CD14-positive monocyte (primary cell): ENCODE measurements at places on chromosomes 16 and 17.

- peak; percentile 34 for DNase-seq
- peaks cover 85% of the 10 kb centered on the region for H3K4me1 ChIP-seq
Measured at GRCh38 chr17:81922566-81923301, 4.8 kb upstream of the SIRT7 start.

DNA sequence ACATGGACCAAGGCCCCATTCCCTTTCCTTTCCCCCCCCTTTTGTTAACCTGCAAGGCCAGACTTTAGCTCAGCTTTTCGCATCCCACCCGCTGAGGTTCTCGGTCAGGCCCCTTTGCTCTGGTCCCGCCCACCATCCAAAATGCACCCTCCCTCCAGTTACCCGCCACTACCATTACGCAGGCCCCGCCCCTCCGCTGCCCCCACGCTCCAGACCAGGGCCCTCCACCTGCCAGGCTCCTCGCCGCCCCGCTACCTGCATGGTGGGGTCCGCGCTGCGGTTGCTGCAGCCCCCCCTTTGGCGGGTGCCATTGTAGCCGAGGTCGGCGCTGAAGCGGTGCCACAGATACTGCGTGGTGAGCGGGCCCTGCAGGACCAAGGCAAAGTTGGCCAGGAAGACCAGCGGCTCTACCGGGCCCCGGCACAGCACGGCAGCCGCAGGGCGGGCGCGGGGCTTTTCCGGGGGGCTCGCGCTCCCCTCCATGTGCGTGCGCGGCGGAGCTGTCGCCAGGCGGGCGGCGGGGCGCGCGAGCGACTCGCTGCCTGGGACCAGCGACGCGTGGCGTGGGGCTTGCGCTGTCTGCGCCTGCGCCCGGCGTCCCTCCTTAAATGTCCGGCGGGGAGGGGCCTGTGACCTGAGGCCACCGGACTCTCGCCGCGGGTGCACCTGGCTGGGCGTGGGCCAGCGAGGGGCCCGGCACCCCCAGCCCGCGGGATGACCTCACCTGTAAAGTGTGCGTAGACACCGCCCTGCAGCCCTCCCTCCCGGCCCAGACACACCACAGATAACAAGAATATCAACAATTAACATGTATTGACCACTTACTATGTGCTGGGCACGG lies at the start of gene SLC46A1:
Gene SLC46A1, minus strand, starts transcription at position 581 of the 841 bp plus-strand sequence. Its CDS starts 98 bp downstream, at position 483.
- no peaks in the 10 kb centered on the region for H3K27me3 ChIP-seq
- peaks cover 35% of the 10 kb centered on the region for H3K4me1 ChIP-seq
- H3K4me3 ChIP-seq, result peak within 1 kb of the TSS; percentile 87
- H3K36me3 ChIP-seq, result no peaks in the 10 kb centered on the region

DNA sequence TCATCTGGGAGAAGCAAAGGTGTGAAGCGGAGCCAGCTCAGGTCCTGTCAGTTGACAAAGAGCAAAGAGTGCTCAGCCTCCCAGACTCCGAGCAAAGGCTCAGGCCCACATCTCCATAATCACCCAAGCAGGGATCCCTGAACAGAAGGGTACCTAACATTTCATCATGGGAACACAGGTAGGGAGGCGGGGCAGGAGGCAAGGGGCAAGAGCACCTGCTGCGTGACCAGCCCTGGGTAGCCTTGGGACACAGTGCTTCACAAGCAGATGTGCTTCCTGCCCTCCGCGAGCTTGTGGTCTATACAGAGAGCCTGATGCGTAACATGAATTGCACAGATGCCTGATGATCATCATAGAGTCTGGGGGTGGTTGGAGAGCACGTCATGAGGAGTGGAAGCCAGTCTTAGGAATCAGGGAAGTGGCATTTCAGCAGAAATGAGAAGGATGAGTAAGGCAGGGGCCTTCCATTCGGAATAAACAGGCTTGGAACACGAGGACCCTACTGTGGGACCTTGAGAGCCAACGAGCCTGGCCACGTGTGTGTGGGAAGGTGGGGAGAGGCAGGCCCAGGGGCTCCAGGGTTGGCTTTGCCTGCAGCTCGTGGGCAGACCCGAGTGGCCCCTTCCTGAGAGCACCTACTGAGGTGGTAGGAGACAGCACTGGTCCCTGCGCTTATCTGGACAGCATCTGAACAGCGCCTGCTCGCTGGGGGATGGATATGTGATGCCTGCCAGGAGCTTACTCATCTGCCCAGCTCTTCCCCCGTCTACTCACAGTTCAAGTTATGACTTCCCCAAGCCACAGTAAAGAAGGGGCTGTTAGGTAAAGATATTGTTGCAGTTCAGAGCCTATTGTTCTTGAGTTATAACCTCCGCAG lies 125.8 kb downstream of the CCDC182 start:
- no peak for DNase-seq
- no peak overlapping the region for H3K27ac ChIP-seq
- no peaks in the 10 kb centered on the region for H3K36me3 ChIP-seq
- no peak overlapping the region for H3K4me3 ChIP-seq
- no peaks in the 10 kb centered on the region for H3K27me3 ChIP-seq

GRCh38 chr16:586645-587590 lies 2.9 kb upstream of the RAB40C start:
- H3K4me1 ChIP-seq, result peaks cover 31% of the 10 kb centered on the region
- H3K36me3 ChIP-seq, result peaks cover 2% of the 10 kb centered on the region
- H3K4me3 ChIP-seq, result no peak overlapping the region
- DNase-seq, result no peak
- no peak overlapping the region for H3K27ac ChIP-seq

- H3K4me3 ChIP-seq, result no peak overlapping the region
- H3K36me3 ChIP-seq, result no peaks in the 10 kb centered on the region
- no peak overlapping the region for H3K27ac ChIP-seq
- no peak for DNase-seq
- peaks cover 8% of the 10 kb centered on the region for H3K4me1 ChIP-seq
- no peaks in the 10 kb centered on the region for H3K27me3 ChIP-seq
Measured at GRCh38 chr16:75052481-75053202, 53.8 kb downstream of the ZNRF1 start.

DNA sequence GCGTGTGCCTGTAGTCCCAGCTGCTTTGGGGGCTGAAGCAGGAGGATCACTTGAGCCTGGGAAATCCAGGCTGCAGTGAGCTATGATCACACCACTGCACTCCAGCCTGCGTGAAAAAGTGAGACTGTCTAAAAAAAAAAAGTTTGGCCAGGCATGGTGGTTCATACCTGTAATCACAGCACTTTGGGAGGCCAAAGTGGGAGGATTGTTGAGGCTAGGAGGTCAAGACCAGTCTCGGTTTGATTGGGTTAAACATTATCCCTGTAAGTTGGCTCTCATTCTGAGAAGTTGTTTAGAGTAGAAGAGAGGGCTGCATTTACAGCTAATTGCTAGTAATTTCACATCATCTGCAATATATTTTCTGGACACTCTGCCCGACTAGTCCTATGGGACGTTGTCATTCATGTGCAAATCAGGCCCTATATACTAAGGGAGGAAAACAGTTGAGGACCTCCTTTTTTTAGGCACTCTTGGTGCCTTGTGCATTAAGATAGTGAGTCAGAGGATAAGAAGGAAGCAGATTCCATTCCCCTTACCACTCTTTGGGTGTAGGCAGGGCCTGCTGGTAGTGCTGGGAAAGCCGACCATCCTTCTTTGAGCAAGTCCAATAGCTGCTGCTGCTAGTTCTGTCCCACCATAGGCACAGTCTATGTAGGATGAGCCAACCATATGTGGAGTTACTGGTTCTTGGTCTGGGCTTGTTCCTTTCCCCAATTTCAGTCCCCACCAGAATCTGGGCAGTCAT lies 18.7 kb downstream of the HMOX2 start:
- no peak overlapping the region for H3K4me3 ChIP-seq
- DNase-seq, result no peak
- no peaks in the 10 kb centered on the region for H3K4me1 ChIP-seq
- H3K36me3 ChIP-seq, result peaks cover 16% of the 10 kb centered on the region

DNA sequence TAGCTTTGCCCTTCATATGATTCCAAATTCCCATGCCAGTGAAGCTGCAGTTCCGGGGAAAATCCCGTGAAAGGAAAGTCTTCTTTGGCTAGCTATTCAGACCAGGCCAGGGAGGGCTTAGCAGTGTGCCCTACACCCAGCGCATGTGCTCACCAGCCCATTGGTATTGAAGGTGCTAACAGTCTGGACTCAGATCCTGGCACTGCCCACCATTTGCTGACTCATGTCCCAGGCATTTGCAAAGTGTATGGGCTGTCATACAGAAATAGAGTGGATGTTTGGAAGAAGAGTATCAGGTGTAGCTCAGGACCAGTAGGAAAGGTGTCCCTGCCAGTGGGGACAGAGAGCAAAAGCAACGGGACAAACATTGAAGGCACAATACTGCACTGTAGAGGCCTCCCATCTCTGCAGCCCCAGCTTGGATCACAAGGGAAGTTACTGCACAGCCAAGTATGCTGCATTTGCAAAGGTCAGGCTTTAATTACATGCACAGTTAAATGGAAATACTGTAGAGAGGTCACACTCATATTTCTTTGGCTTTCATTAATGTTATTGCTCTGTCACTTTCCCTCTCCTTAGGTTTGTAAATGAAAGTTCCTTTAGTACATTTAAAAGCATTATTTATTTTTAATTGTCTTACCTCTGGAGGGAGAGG lies 220.0 kb downstream of the IRX3 start:
- DNase-seq, result no peak
- H3K36me3 ChIP-seq, result no peaks in the 10 kb centered on the region
- H3K27ac ChIP-seq, result no peak overlapping the region
- H3K4me1 ChIP-seq, result no peaks in the 10 kb centered on the region
- H3K27me3 ChIP-seq, result no peaks in the 10 kb centered on the region

DNA sequence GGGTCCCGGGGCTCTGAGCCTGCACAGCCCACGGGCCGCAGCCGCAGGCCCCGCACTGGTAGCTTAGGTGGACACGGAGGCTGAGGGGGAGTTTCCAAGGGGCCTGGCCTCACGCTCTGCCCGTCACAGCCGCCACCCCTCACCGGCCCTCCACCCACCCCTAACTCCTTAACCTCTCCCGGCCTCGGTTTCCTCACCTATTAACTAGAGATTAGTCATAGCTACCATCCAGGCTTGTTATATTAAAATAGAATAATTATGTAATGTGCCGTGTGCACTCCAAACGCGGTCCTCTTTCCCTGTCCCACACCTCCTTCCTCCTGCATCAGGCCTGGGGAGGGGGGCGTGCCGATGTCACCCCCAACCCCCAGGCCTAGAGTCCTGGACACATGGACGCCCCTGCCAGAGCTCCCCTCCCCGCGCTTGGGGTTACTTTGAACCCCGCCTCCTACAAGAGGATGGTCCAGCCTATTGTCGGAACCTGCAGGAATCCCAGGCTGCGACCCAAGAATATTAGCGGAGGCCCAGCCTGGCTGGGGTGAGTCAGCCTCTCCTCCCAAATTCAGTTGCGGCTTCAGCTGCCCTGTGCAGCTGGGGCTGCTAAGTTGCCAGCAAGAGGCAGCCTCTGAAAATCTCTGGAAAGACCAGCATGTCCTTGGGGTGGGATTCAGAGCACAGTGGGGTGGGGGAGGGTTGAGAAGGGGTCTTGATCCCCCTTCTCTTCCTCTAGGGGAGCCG lies 17.3 kb downstream of the SOCS3 start:
- peak overlapping the region; percentile 10 for H3K4me3 ChIP-seq
- no peaks in the 10 kb centered on the region for H3K36me3 ChIP-seq
- H3K4me1 ChIP-seq, result peaks cover 60% of the 10 kb centered on the region
- DNase-seq, result peak; percentile 54
- H3K27ac ChIP-seq, result peak overlapping the region; percentile 53

DNA sequence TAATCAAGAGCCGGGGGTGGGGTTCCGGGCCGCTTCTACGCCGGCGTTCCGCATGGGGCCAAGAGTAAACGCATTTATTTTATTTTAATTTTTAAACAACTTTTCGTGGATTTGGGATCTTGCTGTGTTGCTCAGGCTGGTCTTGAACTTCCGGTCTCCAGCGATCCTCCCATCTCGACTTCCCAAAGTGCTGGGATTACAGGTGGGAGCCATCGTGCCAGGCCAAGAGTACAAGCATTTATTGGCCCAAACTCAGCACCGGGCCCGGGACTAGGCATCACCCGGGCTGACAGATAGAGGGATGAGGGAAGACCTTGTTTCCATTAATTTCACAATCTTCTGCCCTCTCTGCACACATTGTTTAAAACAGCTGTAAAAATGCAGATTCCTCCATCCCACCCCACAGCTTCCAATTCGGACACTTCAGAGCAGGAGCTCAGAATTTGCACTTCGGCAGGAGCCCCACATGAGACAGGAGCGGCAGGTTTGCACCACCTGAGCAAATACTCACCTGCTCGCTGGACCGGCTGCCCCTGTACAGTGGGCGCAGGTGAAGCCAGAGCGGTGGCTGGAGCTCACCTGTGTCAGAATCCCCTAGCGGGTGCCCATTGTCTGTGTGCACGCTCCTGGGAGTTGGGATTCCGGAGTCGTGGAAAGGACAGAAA lies 663 bp upstream of the GINS2 start:
- peak overlapping the region; percentile 76 for H3K4me3 ChIP-seq
- no peak overlapping the region for H3K27ac ChIP-seq
- no peaks in the 10 kb centered on the region for H3K36me3 ChIP-seq
- DNase-seq, result no peak
- no peaks in the 10 kb centered on the region for H3K27me3 ChIP-seq

- no peak overlapping the region for H3K27ac ChIP-seq
- H3K27me3 ChIP-seq, result peaks cover 6% of the 10 kb centered on the region
- no peak for DNase-seq
Measured at GRCh38 chr17:17491546-17491988, 4.6 kb downstream of the RASD1 start.

DNA sequence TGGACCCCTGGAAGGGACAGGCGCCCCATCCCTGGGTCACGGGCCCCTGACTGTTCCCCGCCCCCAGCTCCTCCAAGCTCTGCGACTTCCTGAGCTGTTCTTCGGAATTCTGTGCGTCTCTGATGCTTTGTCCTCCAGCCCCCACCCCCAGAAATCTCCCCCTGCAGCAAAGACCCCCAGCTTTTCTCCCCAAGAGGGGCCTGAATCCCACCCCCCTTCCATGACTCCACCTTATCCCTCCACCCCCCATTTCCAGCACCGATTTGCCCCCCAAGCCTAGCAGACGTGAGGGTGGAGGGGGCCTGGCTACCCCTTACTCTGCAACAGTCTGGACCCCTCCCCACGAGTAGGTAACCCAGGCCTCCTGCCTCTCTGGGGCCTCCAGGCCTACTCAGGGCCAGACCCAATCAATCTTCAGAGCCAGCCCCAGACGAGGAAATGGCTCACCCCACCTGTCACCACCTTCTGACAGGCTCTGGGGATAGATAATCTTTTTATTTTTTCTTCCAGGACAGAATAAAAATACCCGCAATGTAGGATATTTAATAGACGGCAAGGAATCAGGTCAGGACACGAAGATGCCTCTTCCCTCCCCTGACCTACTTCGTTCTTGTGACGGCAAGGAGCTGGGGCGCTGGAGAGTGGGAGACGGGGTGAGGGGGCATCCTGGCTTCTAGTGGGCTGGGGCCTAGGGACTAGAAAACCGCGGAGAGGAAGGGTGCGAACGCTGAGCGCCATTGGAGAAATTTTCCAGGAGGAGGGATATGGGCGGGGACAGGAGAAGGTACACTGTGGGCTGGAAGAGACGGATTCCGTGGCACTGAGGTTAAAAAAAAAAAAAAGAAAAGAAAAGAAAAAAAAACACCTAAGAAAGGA lies 744 bp upstream of the PLXDC1 start:
- H3K36me3 ChIP-seq, result no peaks in the 10 kb centered on the region
- H3K27ac ChIP-seq, result no peak overlapping the region
- H3K4me3 ChIP-seq, result no peak overlapping the region
- peaks cover 37% of the 10 kb centered on the region for H3K27me3 ChIP-seq
- no peak for DNase-seq
- H3K4me1 ChIP-seq, result peaks cover 44% of the 10 kb centered on the region

- peak; percentile 62 for DNase-seq
- H3K36me3 ChIP-seq, result no peaks in the 10 kb centered on the region
- peaks cover 3% of the 10 kb centered on the region for H3K4me1 ChIP-seq
- peaks cover 4% of the 10 kb centered on the region for H3K27me3 ChIP-seq
Measured at GRCh38 chr17:83132251-83133081, 53.1 kb downstream of the METRNL start.
